MG63 (cell line): ENCODE measurements at places on chromosomes 12 and 14. TPM values are rescaled to one million over a fixed set of nuclear protein-coding genes. Genes with fewer than 3 reads are reported as not detected.

GRCh38 chr14:41950428-41951151 is 343.9 kb downstream of the LRFN5 start:
- no peak for DNase-seq

GRCh38 chr12:58424735-58425392 is 483.5 kb downstream of the ATP23 start:
- no peak for DNase-seq

- DNase-seq: no peak
These were observed 786.9 kb downstream of the AACS start for GRCh38 chr12:125852116-125852515.

GRCh38 chr12:55850893-55851292 is 8.2 kb upstream of the MMP19 start:
- no peak for DNase-seq

DNA sequence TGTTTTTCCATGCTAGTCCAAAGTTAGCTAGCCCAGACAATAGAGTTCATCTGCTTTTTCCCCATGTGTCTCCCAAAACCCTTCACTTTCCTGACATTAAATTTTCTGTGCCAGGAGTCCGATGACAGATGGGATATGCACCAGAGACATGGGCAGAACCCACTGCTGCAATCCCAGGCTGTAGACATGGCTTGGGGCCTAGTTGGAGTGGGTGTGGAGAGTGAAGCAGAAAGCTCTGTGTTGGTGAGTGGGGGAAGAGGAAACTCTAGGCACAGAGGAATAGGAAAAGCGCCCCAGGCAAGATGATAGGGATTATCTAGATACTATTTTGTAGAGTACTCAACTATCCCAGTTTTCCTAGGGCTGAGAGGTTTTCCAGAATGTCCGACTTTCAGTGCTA is 4.8 kb upstream of the KRT74 start:
- DNase-seq: no peak

DNA sequence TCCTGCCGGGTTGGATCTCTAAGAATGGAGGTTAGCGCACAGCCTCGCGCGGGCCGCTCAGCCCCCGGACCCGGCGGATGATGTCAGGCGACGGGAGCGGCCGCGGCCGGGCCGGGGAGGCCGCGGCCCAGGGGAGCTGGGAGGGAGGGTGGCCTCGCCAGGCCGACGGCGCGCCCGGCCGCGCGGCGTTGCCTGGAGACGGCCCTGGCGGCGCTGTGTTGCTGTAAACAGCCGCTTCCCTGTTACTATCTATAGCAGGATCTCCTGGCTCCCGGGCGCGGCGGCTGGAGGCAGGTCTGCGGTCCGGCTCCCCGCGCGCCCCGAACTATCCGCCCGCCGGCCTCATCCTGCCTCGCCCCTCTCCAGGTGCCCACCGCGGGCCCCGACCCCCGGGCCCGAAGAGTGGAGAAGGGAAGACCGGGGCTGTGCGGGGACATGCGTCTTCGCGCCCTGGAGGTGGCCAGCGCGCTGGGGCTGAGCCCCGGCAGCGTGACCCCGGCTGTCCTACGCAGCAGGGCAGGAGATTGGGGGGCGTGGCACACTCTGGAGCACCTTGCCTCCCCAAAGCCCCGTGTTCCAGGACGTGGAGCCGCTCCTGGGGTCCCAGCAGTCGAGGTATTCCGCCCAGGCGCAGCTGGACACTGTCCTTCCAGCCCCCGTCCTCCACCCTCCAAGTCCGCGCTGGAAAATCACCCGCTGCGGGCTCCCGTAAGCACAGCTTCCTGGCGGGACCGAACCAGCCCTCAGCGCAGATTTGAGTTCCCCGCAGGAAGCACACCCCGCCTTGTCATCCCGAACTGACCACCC is 1.4 kb upstream of the FOS start:
- DNase-seq: peak; percentile 79

DNA sequence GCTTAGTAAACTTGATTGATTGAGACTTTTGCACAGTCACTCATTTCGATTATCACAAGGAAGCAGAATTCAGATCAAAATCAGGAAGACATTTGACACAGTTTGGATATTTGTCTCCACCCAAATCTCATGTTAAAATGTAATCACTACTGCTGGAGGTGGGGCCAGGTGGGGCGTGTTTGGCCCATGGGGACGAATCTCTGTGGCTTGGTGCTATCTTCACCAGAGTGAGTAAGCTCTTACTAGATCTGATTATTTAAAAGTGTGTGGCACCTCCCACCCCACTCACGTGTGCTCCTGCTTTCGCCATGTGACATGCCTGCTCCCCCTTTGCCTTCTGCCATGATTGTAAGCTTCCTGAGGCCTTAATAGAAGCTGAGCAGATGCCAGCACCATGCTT is 291.4 kb downstream of the PCNX1 start:
- no peak for DNase-seq

GRCh38 chr12:124428792-124429281 is 133.9 kb downstream of the RFLNA start:
- no peak for DNase-seq

DNA sequence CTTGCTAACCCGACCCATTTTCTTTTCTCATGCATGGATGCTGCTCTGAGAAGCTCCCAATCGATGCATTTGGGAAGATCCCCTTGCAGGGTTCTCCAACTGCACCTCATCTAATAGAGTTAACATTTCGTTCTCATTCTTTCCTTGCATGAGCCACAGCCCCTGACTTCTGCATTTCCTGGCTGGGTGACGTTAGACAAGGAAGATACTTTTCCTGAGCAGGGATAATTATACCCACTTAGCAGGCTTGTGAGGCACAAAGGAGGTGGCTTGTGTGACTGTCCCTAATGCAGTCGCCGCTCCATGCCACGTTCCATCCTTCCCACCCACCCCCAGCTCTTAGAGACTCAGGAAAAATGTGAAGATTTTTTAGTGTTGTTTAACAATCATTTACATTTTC is 195.1 kb downstream of the CHST11 start:
- no peak for DNase-seq

DNA sequence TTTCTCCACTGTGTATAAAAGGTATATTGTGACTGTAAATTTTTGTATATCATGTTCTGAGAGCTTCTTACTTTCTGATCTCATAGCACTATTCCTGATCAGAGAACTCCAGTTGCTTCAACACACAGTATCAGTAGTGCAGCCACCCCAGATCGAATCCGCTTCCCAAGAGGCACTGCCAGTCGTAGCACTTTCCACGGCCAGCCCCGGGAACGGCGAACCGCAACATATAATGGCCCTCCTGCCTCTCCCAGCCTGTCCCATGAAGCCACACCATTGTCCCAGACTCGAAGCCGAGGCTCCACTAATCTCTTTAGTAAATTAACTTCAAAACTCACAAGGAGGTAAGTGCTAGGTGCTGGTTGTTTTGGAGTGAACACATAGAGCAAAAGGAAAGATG is 30.9 kb downstream of the CKB start:
- DNase-seq: no peak

GRCh38 chr14:61080591-61081010 is 99.6 kb downstream of the SLC38A6 start:
- no peak for DNase-seq

GRCh38 chr14:95123891-95124579 is 33.3 kb downstream of the DICER1 start:
- no peak for DNase-seq

DNA sequence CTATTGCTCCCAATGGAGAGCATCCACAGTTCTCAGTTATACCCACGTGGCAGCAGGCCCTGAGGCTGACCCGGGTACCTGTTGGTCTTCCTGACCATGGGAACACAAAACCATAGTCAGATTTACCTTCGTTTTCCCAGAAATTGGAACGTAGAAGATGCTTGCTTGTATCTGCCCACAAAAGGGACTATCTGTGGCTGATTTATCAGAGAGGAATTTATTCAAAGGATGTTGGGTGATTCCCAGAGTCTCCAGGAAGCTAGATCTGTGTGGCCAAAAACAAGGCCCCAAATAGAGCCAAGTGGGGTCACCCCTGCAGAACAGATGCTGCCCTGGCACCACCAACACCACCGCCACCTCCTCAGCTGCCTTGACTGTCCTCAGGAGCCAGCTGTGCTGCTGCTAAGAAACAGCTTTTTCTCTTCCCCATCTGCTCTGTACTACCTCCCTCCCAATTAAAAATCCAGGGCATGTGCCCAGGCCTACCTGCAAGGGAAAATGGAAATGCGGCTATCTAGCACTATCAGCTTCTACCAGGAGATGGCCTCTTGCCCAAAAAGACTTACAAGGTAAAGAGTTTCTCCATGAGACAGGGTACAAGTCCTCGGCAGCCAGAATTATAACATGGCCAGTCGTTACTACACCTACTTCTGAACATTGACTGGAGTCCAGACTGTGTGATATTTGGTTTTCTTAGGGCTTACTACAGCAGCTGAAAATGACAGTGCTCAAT is 128.6 kb upstream of the PLEKHG7 start:
- DNase-seq: no peak

SERPINA5 gene
- total RNA-seq: not detected in 2 replicates

KRT75 gene
- total RNA-seq: not detected in 2 replicates

EXOC3L4 gene
- total RNA-seq: 0.17 TPM in 1 of 2 replicates, not detected in the other

HOXC9 gene
- total RNA-seq: 1.9 and 7.9 TPM in 2 replicates
